ENCODE measurements at places on chromosomes 11 and 22.

GRCh38 chr22:16962501-16962900 is 45.5 kb downstream of the GAB4 start:
- no peak for DNase-seq

DNA sequence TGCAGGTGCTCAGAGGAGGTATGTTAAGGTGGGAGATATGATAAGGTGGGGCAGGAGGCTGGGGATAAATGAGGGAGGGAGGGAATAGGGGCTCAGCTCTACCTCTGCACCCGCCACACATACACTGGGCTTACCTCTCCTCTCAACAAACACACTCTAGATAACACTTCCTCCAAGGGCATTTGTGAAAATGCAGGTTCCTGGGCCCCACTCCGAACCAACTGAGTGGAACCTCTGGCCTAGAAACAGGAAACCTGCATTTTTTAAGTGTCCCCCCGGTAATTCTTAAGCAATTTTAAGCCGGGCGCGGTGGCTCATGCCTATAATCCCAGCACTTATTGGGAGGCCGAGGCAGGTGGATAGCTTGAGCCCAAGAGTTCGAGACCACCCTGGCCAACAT is 46.5 kb upstream of the CD5 start:
- DNase-seq: no peak

DNA sequence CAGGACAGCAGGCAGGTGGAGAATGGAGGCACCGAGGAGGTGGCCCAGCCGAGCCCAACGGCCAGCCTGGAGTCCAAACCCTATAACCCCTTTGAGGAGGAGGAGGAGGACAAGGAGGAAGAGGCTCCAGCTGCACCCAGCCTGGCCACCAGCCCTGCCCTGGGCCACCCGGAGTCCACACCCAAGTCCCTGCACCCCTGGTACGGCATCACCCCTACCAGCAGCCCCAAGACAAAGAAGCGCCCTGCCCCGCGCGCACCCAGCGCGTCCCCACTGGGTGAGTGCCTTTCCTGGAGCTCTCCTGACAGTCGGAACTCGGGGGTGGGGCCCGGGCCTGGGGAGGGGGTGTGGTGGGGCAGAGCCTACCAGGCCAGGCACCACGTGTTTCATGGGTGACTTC is 19.7 kb downstream of the MICALL1 start:
- DNase-seq: no peak

DNA sequence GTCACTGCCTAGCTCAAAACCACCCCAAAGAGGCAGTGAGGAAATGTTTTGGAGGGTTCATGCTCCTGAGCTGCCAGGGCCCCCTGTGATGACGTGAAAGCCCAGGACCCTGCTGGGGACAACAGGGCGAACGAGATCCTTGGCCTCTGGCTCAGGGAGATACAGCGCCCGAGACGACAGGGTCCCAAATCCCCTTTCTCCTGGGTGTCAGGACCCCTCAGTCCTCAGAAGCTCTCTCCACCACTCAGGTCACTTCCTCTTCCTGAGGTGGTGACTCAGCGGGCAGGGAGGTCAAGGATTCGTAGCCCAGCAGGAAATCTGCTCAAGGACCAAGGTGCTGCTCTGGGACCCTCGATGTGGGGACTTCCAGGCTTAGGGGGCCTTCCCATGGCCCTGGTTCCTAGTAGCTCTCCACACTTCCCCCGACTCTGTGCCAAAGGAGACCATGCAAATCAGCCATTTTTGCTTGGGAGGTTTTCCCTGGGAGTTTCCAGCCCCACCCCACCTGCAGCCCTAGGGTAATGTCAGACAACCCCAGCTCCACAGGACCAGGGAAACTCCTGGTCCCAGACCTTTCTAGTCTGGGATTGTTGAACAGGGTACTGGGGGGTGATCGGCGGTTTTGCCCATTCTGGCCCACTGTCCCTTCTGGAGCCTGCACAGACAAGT is 12.8 kb downstream of the BCL9L start:
- DNase-seq: no peak

DNA sequence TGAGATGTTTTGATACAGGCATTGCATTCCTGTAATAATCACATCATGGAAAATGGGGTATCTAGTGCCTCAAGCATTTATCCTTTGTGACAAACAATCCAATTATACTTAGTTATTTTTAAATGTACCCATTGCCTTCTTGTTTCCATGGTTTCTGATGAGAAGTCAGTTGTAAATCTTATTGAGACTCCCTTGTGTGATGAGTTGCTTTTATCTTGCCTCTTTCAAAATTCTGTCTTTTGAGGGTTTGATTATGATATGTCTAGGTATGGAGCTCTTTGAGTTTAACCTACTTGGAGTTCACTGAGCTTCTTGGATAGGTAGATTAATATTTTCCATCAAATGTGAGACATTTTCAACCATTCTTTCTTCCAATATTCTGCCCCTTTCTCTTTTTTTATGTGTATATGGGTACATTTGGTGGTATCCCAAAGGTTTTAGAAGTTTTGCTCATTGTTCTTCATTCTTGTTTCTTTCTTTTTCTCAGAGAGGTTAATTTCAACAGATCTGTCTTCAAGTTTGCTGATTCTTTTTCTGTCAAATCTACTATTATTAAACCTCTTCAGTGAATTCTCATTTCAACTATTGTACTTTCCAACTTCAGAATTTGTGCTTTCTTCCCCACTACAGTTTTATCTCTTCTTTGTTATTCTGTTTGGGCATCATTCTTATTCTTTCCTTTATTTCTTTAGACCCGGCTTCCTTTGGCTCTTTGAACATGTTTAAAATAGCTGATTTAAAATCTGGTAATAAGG is 13.7 kb downstream of the NAGA start:
- no peak for DNase-seq

GRCh38 chr22:17370766-17371432 is 1.6 kb downstream of the CECR2 start:
- no peak for DNase-seq

DNA sequence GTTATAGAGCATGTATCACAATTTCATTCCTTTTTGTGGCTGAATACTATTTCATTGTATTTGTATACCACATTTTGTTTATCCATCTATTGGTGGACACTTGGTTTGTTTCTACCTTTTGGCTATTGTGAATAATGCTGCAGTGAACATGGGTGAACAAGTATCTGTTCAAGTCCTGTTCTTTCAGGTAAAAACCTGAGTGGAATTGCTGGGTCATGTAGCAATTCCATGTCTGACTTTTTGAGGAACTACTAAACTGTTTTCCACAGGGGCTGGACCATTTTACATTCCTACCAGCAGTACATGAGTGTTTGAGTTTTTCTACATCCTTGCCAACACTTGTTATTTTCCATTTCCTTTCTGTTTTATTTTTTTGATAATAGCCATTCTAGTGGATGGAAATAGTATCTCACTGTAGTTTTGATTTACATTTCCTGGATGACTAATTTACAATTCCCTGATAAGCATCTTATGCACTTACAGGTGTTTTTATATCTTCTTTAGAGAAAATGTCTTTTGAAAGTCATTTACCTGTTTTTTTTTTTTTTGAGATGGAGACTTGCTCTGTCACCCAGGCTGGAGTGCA is 12.2 kb downstream of the CABIN1 start:
- DNase-seq: no peak

GRCh38 chr22:49155039-49155769 is 672.5 kb downstream of the BRD1 start:
- DNase-seq: no peak

DNA sequence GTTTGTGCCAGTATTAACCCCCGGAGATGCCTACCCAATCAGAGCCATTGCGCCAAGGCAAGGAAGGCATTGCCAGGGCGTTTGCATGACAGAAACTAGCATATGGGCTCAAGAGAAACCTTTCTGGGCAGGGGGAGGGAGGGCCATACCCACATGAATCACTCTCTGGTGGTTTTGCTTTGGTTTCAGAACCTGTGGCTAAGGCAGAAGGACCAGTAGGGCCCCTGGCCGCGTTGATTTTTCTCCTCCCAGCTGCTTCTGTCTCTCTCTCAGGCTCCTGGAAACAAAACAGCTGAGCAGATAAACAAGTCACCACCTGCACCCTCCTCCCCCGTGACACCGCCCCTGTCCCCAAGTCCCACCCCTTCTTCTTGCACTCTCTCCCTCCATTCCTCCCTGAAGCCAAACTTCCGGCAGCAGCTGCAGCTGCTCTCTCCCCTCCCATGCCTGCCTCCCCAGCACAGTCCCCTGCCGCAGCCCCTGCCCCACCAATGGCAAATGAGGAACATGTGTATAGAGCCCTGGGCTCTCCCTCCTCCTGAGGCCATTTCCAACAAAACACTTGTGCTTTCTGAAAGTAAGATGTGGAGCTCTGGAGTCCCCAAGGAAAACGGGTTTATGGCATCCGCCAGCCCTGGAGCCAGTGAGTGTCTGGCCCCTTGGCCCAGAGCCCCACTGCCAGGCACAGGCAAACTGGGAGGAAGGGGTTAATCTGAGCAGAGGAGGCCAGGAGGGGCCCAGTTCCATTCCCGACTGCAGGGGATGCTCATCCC is 39.0 kb upstream of the ADA2 start:
- DNase-seq: no peak

GRCh38 chr11:18731441-18731840 is 5.5 kb upstream of the IGSF22 start:
- DNase-seq: no peak

- no peak for DNase-seq
Observed at GRCh38 chr11:131759140-131759539, 388.7 kb downstream of the NTM start.

DNA sequence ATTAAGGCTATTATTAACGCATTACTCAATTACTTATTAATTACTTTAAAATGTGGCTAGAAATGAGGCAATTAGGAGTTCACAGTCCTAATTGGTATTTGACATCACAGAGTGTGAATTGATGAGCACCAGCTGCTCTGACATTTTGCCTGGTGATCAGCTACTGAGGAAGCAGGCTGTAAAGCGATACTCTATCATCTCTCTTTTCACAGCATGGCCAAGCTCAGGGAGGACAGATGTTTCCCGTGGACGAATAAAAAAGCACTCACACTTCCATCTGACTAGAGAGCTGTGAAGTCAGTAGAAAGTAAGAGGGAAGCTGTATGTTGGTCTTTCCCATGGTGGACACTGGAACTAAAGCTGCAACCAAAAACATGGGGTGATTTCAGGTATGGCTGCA is 29.1 kb upstream of the SYT9 start:
- DNase-seq: no peak

GRCh38 chr22:20552443-20553401 is 45.3 kb downstream of the MED15 start:
- peak; percentile 77 for DNase-seq
